Ureter (tissue), 1 donor: ENCODE measurements at places on chromosomes 5 and 9.

DNA sequence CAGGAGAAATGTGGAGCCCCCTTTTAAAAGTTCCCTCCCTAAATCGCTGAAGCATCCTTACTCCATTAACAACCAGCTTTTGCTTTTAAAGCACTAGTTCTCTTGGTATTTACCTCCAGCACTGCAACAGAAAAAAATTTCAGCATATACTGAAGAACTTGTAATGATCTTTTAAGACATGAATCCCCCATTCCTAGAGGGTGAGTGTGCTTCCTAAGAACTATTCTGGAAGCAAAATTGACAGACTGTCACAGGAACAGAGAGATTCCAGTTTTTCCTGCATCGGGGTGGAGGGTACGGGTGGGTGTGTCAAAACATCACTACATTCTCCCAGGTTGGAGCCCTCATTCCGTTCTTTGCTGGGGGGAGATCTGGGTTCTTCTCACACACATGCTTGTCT, 151.9 kb downstream of the EBF1 start:
- DNase-seq: no peak

GRCh38 chr9:98603821-98604383, 104.8 kb downstream of the GABBR2 start:
- no peak for DNase-seq

DNA sequence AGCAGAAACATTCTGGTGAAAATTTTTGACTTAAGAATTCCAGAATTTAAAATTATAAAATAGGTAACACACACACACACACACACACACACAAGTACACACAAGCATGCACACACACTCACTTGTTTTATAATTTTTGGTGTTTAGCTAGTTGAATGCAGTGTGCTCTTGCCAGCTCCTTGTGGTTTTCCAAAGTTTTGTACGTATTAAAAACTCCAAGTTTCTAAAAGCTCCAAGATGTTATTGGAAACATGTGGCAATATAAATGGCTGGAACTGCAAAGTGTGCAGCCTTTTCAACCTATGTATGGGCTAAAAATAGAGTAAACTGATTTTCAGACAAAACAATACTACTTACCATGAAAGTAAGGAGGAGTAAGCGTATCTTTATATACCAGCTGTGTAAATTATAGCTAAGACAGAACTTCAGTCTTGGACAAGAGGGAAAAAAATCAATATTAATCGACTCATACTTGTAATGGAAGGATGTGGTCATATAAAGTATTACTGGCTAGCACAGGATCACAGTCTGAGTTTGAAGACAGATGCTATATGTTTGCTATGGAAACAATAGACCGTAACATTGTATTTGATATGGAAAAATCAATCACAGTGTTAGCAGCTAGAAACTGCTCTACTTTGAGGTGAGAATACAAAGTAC, 727.1 kb upstream of the GRAMD2B start:
- no peak for DNase-seq

GRCh38 chr5:59222687-59223511, 640.0 kb downstream of the RAB3C start:
- no peak for DNase-seq

- peak; percentile 48 for DNase-seq
Measured at GRCh38 chr9:107732781-107733522, 243.4 kb upstream of the KLF4 start.

- DNase-seq: peak; percentile 81
Measured at GRCh38 chr5:56814963-56815657, at the start of gene MAP3K1. Gene MAP3K1 (plus strand): TSS chr5:56815549. CDS start chr5:56815574, 25 bp downstream.

- no peak for DNase-seq
Measured at GRCh38 chr5:149807614-149808013, 77.5 kb downstream of the PPARGC1B start.

- DNase-seq: no peak
Measured at GRCh38 chr9:18126831-18127498, 347.0 kb upstream of the ADAMTSL1 start.

DNA sequence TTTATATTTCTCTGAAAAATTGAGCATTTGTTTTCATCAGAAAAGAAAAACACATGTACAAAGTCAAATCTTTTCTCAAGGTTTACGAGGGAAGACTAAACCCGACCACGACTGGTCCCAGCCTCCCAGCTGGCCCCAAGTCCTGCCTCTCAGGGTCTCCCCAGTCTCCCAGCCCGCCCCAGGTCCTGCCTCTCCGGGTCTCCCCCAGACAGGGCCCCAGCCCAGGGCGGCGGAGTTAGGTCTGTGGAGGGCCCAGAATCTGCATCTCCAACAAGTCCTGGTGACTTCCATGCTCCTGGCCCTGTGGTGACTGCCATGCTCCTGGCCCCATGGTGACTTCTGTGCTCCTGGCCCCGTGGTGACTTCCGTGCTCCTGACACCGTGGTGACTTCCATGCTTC, 359.9 kb downstream of the IRX2 start:
- no peak for DNase-seq

DNA sequence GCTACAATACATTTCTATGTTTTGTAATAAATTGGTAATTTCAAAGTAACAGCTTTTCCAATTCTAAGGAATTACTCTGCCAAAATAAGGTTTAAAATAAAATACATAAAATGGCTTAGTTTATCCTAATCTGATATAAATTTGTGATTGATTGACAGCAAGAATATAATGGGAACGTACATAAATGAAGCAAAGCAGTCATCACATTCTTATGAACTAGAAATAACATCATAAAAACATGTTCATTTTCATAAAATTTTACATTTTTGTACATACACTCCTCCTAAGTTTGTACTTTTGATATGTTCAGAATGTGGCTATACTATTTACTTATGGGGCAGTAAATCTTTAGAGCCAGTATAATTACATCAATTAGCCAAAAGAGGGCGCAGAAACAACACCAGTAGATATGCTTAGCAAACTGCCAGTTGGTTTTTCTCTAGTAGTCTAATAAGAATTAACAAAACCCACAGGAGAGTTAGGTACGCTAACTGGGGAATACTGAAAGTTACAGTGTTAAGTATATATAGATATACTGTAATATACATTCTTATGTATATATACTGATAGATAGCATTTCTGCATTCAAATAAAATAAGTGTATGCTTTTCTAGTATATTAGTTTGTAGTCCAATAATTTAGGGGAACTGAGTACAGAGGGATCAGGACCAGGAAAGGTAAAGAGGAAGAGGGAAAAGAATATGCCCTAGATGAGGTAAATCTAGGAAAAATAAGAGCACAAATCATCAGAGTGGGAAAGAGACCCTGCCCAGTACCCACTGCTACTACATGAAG, 76.8 kb downstream of the ZDHHC21 start:
- no peak for DNase-seq

- DNase-seq: no peak
Measured at GRCh38 chr9:86807367-86807976, 139.8 kb downstream of the GAS1 start.

DNA sequence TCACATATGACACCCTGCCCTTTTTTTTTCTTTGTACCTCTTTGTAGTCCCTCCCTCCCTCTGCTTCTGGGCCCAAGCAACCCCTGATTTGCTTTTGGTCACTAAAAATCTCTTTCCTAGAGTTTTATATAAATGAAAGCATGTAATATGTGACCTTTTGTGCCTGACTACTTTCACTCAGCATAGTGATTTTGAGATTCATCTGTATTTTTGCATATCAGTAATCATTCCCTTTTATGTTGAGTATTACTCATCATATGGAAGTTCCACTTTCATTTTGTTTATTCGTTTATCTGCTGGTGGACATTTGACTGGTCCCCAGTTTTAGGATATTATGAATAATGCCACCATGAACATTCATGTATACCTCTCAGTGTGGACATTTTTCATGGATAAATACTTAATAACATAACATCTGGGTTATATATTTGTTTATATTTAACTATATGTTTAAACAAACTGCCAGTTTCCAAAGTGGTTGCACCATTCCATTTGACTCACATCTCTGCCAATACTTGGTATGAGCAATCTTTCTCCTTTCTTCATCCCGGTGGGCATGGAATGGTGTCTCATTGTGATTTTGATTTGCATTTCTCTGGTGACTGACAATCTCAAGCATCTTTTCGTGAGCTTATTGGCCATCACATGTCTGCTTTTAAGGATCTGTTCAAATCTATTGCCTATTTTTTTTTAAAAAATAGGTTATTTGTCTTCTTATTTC, 115.7 kb upstream of the S1PR3 start:
- DNase-seq: no peak

- DNase-seq: no peak
Measured at GRCh38 chr9:132032238-132032950, 47.3 kb downstream of the MED27 start.

- DNase-seq: no peak
Measured at GRCh38 chr5:107047048-107047447, 623.7 kb downstream of the EFNA5 start.

GRCh38 chr9:135330307-135330631, 149.3 kb upstream of the PPP1R26 start:
- peak; percentile 23 for DNase-seq

GRCh38 chr9:90857855-90858254, 56.2 kb downstream of the SYK start:
- no peak for DNase-seq

- DNase-seq: no peak
Measured at GRCh38 chr5:104186510-104186909, 623.9 kb upstream of the NUDT12 start.

- DNase-seq: no peak
Measured at GRCh38 chr9:112193572-112194288, 18.6 kb upstream of the SUSD1 start.

DNA sequence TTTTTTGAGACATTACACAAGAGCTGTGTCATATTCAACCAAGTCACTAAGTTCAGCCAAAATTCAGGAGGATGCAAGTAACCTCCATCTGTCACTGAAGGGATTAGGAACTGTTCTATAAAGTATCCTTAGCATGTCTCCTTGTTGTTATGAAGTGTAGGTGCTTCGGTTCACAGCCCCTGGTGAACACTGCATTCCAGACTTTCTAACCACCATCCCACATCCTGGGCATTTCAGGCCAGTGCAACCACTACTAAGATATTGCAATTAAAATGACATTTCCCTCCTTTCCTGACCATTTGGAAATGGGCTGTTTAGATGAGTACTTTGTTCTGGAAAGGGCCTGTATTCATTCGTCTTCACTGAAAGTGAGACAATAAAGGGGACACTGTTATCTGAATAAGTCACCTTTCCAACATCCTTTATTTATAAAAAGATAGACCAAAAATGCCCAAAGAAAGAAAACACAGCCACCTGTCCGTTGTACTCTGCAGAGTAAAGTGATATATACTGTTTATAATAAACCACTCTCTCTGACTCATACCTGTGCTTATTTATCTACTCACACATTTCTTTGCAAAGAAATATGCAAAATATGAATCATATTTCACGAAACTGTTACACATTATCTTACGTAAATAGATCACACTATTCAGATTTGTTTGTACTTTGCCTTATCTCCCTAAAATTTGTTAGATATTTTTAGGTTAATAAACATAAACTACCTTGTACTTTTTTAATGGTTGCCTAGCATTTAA, 861.9 kb downstream of the CDH18 start:
- DNase-seq: no peak
